ENCODE measurements at places on chromosomes 7 and 10. TPM values are rescaled to one million over a fixed set of nuclear protein-coding genes. Genes with fewer than 3 reads are reported as not detected.

Gene ARMC10
- total RNA-seq = 35.1 TPM

Gene GHRHR
- not detected for total RNA-seq

Gene ATOH7
- total RNA-seq = not detected

Gene LRIT1
- total RNA-seq = not detected

Gene PHKG1
- 7.5 TPM for total RNA-seq
